ENCODE measurements at places on chromosomes 6 and 20. TPM values are rescaled to one million over a fixed set of nuclear protein-coding genes. Genes with fewer than 3 reads are reported as not detected.

E2F1 gene
- 29.6 TPM for total RNA-seq

BAG2 gene
- total RNA-seq, result 3.6 TPM

TFAP2D gene
- total RNA-seq, result not detected

ZSCAN16 gene
- 8.9 TPM for total RNA-seq
